GM04504 (cell line): ENCODE measurements at places on chromosomes 13 and 19.

GRCh38 chr19:50717026-50717723, 2.4 kb downstream of the SHANK1 start:
- DNase-seq, result no peak

- DNase-seq, result no peak
Observed at GRCh38 chr19:7348587-7349230, at the start of gene ARHGEF18. ARHGEF18 (plus strand) TSS chr19:7348937; CDS start chr19:7362891, 13,954 bp downstream.

GRCh38 chr13:43268632-43269031, 245.2 kb downstream of the DNAJC15 start:
- no peak for DNase-seq

DNA sequence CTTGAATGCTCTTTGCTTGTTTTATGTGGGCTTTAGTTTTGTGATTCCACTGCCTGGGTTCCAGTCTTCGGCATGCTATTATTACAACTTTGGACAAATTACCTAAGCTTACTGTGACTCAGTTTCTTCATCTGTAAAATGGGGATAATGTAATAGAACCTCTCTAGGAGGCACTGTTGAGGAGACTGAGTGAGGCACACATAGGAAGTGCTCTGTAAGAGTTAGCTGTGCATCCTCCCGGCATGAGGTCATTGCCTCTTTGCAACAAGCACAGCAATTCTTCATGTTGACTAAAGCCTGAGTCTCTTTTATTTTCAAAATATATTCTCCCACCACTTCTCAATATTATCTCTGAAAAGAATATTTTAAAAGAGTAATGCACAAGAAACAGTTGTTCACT, 227.4 kb downstream of the DLEU7 start:
- DNase-seq, result no peak

GRCh38 chr13:23966691-23967615, 69.7 kb upstream of the C1QTNF9B start:
- no peak for DNase-seq

GRCh38 chr13:29435125-29435911, 160.2 kb downstream of the SLC7A1 start:
- peak; percentile 73 for DNase-seq

GRCh38 chr13:67238277-67238859, 8.2 kb upstream of the PCDH9 start:
- DNase-seq, result no peak

DNA sequence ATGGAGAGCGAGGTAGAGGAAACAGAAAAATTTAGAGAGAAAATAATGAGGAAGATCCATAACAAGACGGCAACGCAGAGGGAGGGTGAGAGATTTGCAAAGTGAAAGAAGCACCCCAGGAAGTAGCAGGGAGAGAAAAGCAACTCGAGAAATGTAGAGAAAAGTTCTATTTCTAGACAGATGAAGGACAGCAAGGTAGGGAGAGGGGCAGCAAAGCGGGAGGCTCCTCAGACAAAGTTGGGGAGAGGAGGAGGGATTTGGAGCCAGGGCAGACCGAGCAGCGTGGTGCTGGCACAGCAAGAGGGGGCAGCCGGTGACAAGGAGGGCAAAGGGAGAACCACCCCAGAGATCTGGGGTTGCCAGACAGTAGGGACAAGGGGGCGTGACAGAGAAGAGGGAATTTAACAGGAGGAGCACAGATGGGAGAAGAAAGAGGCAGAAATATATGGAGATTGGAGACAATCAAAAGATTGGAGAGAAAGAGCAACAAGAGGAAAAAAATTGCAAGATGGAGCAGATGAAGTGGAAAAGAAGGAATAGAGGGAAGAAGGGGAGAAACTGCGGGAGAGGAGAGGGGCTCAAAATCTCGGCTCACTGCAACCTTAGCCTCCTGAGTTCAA, 989 bp downstream of the ZNF766 start:
- DNase-seq, result peak; percentile 0

DNA sequence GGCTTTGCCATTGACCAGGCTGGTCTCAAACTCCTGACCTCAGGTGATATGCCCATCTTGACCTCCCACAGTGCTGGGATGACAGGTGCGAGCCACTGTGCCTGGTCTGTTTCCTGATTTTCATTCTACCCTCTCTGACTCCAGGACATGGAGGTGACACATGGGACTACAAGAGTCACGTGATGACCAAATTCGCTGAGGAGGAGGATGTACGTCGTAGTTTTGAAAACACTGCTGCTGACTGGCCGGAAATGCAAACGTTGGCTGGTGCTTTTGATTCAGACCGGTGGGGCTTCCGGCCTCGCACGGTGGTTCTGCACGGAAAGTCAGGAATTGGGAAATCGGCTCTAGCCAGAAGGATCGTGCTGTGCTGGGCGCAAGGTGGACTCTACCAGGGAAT, 40.2 kb downstream of the NLRP5 start:
- DNase-seq, result no peak

- DNase-seq, result no peak
Observed at GRCh38 chr19:10146142-10146541, 26.4 kb upstream of the EIF3G start.

DNA sequence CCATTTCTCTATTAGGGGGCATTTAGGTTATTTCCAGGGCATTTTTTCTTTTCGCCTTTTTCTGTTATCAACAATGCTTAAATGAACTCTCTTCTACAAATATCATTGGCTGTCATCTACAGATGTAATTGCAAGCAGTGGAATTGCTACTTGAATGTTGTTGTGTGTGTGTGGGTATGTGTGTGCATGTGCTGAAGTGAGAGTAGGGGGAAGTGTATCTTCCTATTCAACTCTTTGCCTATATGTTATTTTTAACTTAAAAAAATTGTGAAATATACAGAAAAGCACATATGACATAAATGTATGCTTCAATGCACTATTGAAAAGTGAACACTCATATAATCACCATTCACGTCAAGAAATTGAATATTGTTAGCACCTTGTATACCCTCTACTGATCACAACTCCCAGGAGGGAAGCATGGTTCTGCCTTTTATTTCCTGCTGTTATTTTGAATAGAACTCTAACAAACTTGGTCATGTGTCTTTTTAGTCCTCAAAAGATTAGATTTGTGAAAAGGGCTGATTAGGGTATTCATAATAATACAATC, 24.7 kb downstream of the WDFY2 start:
- no peak for DNase-seq

DNA sequence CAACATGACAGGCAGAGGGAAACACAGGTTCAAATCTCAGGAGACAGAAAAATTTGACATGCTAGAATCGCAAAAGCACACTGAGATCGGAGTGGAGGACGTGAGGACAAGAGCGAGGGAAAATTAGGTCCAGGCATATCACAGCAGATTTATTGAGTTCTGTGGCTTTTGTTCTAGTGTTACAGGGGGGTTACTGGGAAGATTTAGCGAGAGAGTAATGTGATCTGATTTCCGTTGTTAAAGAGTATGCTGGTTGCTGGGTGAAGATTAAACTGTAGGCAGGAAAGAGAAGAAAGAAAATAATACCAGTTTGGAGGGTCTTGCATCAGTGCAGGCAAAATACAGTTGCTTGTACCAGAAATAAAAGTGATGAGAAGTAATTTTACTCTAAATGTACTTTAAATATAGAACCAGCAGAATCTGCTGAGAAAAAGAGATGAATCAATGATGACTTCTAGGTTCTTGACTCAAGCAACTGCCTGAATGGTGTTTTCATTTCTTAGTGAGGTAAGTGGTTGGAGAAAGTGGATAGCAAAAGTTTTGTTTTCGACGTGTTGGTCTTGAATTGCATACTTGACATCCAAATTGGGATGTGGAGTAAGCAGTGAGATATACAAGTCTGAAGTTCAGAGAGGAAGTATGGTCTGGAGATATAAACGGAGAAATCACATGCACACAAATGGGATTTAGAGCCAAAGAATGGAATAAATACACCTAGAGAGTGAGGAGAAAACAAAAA, 35.7 kb downstream of the UFM1 start:
- DNase-seq, result no peak

GRCh38 chr19:33349319-33350289, 23.9 kb upstream of the CEBPG start:
- DNase-seq, result no peak

DNA sequence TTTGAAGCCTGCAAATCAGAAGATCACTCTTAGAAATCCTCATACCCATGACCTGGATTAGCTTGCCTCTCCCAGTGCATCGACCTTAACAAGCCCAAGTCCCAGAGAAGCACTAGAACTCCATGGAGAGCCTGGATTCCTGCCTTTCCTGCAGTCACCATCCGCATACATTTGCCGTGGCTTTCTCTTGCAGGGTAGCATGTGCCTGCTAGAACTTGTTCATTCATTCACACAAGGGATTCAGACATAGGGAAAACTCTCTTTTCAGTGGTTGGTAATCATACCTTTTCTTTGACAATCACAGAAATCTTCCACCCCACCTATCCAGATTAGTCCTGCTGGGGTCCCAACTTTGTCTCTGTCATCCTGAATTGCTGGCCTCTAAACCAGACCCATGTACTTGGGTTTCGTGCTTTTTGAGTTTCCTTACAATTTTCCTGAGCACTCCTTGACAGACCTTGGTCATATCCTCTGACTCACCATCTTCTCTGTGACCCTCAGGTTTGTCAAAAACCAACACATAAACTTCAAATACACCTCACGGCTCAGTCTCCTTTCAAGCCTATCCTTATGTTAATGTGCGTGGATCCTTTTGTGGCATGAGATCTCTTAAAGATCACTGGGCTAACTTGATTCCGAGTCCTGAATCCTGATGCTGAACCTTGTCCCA, 355.0 kb downstream of the MYO16 start:
- no peak for DNase-seq

DNA sequence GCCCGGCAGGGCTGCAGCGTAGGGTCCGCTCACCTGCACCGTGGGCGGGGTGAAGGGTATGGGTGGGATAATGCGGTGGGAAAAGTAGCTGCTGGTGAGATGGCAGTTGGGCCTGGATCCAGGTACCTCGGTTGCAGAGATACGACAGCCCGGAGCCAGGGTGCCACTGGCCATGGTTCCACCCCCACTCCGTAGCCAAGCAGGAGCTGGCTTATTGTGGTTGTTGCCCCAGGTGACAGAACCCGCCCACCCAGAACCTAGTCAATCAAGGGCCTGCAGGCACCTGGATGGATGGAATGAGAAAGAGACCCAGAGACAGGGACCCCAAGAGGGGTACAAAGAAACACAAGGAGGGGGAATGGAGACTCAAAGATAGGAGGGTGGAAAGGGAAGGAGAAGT, 3.5 kb upstream of the LHB start:
- DNase-seq, result no peak

GRCh38 chr19:33437393-33437820, 63.9 kb downstream of the CEBPG start:
- DNase-seq, result no peak

DNA sequence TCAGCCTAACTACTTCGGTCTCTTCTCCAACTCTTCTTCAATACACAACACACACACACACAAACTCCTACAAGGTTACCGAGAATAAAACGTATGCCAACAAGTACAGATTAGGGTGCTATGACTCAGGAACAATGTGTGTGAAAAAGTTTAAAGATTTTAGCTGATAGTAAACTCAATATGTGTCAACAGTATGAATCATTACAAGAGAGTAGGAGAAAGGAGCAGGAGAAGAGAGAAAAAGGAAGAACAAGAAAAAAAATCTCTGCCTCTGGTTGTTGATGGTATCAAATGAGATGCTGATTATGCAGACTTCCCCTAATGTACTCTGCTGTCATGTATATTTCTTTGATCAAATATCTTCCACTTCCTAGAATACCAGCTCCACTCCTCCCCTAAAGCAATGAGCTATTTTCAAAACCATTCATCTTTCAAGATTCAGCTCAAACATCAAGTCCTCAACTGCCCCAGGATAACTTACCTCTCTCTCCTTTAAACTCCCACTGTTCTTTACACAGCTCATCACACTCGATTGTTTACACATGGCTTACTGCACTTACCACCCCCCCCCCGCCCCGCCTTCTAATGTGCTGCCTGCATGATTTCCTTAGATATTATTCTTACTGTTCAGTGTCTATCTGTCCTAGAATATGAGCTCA, 95.6 kb downstream of the FAM216B start:
- no peak for DNase-seq

- DNase-seq, result no peak
Observed at GRCh38 chr19:16113727-16114126, 2.0 kb downstream of the RAB8A start.

- no peak for DNase-seq
Observed at GRCh38 chr13:112341976-112342735, 34.0 kb upstream of the SPACA7 start.

DNA sequence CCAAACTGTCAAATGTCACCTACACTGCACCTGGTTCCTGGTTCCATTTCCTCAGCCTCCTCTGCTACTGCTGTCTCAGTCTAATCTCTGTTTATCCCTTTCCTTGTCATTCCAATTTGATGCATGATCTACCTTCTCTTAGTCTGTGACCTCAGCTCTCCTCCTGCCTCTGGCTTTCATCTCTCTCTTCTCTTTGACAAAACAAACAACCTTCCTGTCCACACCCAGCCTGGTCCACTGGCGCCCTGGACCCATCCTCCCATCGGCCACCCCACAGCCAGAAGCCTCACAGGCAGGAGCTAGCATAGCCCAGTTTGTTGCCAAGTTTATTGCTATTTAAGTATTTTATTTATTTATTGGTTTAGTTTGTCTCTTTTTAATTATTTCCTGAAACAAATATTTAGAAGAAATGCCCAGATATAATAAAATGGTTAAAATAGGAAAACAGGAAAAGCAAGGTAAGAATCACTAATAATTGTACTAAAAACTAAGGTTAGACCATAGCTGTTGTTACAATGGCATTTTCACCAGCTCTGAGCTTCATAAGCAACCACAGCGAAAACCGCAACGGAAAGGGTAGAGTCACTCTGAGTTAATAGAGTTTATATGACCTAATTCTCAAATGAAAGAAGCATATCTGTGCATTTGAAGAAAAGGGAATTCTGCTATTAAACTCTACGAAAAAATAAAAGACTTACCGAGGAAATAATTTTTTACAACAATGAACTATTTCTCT, 68.6 kb downstream of the EFNB2 start:
- DNase-seq, result no peak

- DNase-seq, result peak; percentile 85
Observed at GRCh38 chr19:15300533-15301197, 31.7 kb downstream of the BRD4 start.

DNA sequence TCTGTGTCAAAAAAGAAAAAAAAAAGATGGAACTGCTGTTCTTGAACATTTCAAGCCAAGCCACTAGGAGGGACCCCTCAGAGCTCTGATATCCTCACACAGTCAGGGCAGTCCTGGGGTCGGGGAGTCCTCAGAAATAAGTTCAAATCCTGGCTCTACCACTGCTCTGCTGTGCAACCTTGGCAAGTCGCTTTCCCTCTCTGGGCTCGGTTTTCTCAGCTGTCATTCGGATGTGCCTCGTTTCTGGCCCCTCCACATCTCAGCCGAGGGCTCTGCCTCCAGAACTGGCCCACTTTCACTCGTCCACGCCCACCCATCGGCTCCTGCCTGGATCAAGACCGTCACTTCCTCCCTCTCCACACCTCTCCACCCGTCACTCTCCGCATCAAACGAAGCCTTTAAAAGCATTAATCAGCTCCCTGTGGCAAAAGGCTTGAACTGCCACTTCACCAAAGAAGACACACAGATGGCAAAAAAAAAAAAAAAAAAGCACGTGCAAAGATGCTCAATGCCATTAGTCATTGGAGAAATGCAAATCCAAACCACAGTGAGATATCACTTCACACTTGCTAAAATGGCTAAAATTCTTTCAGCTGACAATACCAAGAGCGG, 7.4 kb upstream of the ZNRF4 start:
- DNase-seq, result no peak

- no peak for DNase-seq
Observed at GRCh38 chr19:33375156-33375836, 1.8 kb downstream of the CEBPG start.

GRCh38 chr19:42204664-42205063, 12.8 kb downstream of the DEDD2 start:
- DNase-seq, result no peak

- DNase-seq, result no peak
Observed at GRCh38 chr13:21016487-21016886, 44.9 kb downstream of the LATS2 start.

GRCh38 chr13:20610006-20610405, 43.0 kb downstream of the IFT88 start:
- DNase-seq, result no peak
